ENCODE measurements at places on chromosomes 12 and 14.

- no peak for DNase-seq
Measured at GRCh38 chr12:19946550-19946949, 421.8 kb upstream of the PDE3A start.

- DNase-seq = no peak
Measured at GRCh38 chr12:71626098-71626497, 37.5 kb downstream of the ZFC3H1 start.

GRCh38 chr12:75444429-75445136, 36.0 kb upstream of the GLIPR1 start:
- no peak for DNase-seq

DNA sequence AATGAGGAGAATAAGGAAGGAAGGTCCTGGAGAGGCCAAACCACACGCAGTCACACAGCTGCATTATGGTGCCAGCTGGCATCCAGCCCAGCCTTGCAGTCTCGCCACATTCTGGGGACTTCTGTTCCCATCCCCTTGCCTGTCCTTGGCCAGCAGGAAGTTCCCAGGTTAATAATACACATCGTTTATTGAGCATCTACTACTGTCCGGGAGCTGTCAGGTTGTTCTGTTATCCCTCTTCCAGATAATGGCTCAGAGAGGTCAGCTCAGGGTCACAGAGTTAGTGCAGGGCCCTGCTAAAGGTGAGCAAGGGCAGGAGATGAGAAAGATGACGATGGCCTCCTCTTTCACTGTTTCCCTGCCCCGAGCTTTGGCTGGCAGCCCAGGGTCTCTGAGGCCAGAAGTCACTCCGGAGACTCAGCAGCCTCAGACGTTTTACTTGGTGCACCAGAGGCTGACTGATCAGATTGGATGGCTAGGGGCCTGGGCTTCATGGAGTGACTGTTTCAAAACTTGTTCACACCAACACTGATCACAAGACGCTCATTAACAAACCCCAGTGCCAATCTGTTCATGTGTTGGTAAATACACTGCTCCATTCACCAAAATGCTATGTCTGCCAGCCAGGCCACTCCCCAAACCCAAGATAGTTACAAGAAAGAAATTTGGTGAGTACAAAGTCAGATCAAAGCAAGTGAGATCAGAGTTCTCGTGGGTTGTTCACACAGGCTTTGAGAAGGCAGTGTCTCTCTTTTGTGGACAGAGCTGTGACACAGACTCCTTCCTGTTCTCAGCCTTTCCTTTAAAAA, 79.2 kb downstream of the B4GALNT3 start:
- DNase-seq = no peak

DNA sequence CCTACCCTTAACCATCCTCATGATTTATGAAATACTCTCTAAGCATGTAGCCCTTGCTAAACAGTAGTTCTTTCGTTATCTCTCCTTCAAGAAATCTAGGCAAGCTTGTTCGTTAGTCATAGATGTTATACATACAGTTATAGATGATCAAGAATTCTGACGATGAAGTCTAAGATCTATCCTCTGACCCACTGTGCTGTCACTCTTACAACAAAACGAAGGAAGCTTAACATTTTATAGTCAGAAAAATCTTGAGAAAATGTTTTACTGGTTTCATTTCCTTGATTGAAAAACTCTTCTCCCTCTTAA, 68.9 kb downstream of the SPPL3 start:
- no peak for DNase-seq

- DNase-seq = no peak
Measured at GRCh38 chr14:105836160-105836559, 309.8 kb downstream of the TMEM121 start.

- no peak for DNase-seq
Measured at GRCh38 chr12:40162033-40162432, 56.2 kb upstream of the SLC2A13 start.

DNA sequence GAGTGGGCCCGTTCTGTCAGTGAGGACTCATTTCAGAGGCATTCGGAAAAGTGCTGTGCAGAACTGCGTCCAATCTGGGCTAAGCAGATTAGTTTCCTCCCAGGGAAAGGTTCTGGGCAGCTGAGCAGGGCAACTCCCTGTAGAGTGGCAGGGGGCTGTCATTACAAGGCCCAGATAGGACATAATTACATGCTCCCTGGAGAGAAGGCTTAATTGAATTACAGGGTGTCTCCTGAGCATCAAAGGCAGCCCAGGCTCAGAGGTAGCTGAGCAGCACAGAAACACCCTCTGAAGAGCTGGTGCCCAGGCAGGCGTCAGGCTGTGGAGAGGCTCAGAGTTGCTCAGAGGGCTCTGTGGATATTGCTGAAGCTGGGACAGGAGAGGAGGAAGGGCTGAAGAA, 36.0 kb downstream of the SLC8A3 start:
- no peak for DNase-seq

GRCh38 chr12:59597385-59597781, 1.6 kb downstream of the SLC16A7 start:
- DNase-seq = no peak

- DNase-seq = no peak
Measured at GRCh38 chr12:47085815-47086252, 6.1 kb upstream of the AMIGO2 start.

DNA sequence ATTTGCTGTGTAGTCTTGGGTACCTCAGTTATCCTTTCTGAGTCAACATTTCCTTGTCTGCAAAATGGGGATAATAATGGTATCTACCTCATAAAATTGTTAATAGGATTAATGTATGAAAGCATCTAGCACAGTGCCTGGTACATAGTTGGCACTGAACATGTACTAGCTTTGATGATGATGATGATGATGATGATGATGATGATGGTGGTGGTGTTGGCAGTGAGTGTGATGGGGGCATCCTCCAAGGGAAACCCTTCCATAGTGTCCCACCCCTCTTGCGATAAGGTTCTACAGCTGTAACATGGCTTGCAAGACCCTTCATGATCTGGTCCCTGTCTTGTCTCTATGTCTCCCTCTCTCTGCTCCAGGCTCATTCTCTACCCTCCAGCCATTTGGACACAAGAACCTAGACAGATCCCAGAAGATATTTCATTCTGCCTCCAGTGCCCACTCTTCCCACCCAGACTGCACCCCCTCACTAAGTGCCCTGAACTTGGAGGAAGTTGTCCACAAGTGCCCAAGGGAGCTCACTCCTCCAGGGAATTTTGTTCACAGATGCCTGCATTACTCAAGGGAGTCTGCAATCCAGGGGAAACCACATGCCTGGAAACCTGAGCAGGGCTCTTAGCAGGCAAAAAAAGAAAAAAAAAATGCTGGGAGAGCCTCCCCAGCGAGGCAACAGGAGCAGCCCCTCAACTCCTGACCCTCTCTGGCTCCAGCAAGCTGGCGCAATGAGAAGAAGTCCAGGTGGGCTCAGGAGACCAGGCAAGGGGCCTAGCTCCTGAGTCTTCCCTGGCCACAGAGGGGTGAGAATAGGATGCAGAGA, 10.1 kb upstream of the BDKRB1 start:
- no peak for DNase-seq

GRCh38 chr12:59010118-59010517, 89.8 kb upstream of the LRIG3 start:
- DNase-seq = no peak

Measured in H1 (cell line).